ENCODE measurements at places on chromosomes 5 and 9.
A peak's percentile ranks its signal among the peaks of the same experiment; 100 is the strongest.

- DNase-seq = no peak
Measured at GRCh38 chr5:135714126-135714894, 120.2 kb upstream of the SLC25A48 start.

DNA sequence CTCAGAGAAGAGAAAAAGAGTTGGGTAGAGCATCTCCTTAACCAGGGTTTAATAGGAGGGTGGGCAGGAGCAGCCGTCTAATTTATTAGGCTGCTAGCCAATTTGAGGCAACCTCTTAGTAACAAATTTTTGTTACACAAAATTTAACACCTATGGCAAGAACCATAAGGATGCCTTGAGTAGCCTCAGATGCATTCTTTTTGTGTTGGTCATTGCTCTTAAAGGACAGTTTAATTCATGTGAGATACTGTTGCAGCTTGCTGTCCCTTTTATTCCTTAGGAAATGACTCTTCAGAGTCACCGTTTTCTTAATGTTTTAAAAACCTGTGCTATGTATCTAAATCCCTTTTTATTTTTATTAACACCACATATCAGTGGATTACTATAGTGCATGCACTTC, 255.1 kb downstream of the MAST4 start:
- no peak for DNase-seq

GRCh38 chr5:78359831-78360673, at the start of gene SCAMP1:
TSS of gene SCAMP1 (plus strand) at chr5:78360617. CDS start at chr5:78360672, 55 bp downstream.
- DNase-seq = peak; percentile 85

DNA sequence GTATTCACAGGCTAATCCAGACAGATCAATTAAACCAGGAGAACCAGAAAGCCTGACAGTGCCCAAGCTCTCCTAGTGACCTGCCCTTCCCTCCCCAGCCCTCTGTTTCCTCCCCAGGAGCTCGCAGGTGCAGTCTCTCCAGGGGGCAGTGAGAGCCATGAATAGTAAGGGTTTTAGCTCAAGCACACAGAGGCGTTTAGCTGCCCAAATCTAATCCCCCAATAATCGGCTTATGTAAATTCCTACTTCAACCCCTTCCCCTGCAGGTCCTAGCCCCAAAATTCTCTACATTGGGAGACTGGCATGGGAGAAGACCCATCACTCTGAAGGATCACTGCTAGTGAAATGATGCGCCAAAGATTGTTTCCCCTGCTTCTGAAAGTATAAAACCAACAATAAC, 10.5 kb upstream of the TAL2 start:
- no peak for DNase-seq

- no peak for DNase-seq
Measured at GRCh38 chr9:133347515-133347984, 381 bp downstream of the MED22 start.

- no peak for DNase-seq
Measured at GRCh38 chr5:2752059-2752820, 763 bp upstream of the IRX2 start.

- no peak for DNase-seq
Measured at GRCh38 chr9:121958530-121958929, 134.6 kb downstream of the TTLL11 start.

- no peak for DNase-seq
Measured at GRCh38 chr5:13251623-13252376, 692.7 kb downstream of the DNAH5 start.

DNA sequence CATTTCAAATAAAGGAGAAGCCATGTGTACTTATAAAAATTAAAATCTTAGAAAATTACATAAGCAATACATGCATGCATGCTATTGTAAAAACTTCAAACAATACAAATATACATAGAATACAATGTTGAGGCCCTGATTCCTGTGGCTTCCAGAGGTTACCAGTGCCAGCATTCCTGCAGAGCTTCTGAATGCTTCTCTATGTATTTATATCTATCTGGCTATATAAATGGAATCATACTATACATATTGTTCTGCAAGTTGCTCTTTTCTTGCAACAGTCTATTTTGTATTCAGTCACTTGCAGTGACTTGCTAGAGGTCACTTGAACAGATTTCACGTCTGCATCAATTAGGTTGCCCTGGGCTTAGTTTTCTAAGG, 3.2 kb upstream of the IL12B start:
- no peak for DNase-seq

- no peak for DNase-seq
Measured at GRCh38 chr5:35815089-35815936, 41.4 kb upstream of the IL7R start.

DNA sequence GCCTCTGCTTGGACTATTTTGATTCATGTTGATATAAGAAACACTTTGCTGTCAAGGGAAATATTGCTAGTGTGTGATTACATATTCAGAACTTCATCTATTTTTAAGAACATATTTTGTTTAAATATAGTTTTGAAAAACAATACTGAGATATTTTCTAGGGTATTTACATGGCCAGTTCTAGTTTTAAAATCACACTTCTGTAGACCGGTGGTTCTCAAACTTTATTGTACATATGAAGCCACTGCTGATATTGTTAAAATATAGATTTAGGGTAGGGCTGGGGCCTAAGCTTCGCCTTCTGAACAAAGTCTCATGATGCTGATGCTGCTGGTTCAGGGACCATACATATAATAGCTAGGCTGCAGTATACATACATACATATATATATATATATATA, 1000.0 kb downstream of the PTPRD start:
- no peak for DNase-seq

- DNase-seq = no peak
Measured at GRCh38 chr5:54257366-54258118, 52.8 kb downstream of the ARL15 start.

- DNase-seq = no peak
Measured at GRCh38 chr5:135843571-135844337, 9.3 kb downstream of the SLC25A48 start.

- no peak for DNase-seq
Measured at GRCh38 chr5:38187532-38187931, 70.8 kb upstream of the EGFLAM start.

GRCh38 chr9:121945281-121945680, 147.8 kb downstream of the TTLL11 start:
- no peak for DNase-seq

GRCh38 chr5:36206913-36207312, 34.8 kb downstream of the NADK2 start:
- no peak for DNase-seq

DNA sequence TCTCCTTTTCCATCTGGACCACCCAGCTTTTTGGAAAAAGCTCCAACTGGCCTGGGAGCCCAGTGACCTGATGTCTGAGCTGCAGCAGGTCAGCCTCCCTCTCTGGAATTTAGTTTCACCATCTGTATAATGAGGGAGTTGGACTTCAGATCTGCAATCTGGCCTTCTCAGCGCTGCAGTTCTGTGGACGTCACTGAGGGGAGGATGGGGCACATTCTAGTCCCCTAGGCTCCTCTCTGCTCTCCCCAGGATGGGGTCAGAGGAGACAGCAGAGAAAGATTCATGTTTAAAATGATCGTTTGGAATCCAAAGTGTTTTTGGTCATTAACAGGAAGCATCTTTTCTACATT, 10.2 kb downstream of the OR13J1 start:
- DNase-seq = no peak

- no peak for DNase-seq
Measured at GRCh38 chr9:6055216-6055615, 39.8 kb upstream of the RANBP6 start.

DNA sequence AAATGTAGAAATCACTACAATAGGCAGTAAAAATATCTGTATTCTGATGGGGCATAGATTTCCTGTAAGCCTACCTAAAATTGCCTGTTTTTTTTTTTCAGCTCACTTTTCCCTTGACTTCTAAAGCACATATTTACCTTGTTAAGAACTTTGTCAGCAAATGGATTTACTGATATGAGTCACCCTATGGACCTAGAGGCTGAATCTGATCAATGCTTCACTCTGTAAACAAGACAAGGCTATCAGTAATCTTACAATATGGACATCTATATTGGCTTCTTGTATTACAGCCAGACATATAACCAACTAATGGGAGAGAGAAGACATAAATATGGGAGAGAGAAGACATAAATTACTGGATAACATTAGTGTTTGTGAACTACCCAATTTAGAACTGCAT, 792.7 kb upstream of the CHD1 start:
- DNase-seq = no peak

GRCh38 chr5:107428303-107428813, 242.4 kb downstream of the EFNA5 start:
- no peak for DNase-seq

GRCh38 chr5:173581408-173582215, 34.8 kb downstream of the BOD1 start:
- peak; percentile 4 for DNase-seq

DNA sequence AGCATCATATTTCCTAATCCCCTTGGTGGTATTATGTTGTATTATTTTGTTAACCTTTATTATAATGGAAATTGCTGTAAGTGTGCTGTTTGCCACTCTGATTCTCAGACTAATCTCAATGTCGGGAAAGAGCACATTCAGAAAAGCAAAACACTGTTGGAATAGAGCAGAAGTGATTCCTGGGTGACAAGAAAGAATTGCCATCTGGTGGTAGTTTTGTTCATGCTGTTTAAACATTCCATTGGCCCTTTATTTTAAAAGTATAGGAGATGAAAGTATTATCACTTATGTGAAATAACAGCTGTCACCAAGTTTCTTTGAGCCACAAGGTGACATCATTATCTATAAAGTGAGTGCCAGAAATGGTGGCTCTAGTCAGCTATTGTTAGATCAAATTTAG, 301.3 kb upstream of the SGCD start:
- no peak for DNase-seq

DNA sequence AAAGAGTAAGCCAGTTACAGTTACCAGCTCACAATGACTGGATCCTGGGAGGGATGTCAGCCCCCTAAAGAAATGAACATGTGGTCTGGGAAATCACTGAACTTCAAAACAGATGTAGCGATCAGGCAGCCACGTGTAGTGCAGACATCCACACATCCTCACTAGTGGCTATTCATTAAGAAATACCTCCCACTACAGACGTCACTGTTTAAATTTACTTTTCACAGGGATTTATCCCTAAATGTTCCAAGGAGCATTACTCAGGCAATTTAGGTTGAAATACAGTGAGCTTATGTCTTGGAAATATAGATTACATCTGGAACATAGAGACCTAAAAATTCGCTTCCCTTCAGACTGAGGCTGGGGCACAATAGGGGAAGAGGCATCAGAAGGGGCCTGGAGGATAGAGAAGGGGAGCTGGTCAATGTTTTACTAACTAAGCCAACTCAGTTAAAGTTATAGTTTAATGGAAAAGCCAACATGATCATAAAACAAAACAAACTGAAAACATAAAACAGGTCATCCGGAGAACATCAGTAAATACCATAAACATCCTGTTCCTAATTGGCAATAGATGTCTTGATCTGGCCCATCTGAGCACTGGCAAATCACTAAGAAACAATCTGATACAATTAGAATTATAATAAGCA, 92.3 kb downstream of the FANCC start:
- DNase-seq = no peak

DNA sequence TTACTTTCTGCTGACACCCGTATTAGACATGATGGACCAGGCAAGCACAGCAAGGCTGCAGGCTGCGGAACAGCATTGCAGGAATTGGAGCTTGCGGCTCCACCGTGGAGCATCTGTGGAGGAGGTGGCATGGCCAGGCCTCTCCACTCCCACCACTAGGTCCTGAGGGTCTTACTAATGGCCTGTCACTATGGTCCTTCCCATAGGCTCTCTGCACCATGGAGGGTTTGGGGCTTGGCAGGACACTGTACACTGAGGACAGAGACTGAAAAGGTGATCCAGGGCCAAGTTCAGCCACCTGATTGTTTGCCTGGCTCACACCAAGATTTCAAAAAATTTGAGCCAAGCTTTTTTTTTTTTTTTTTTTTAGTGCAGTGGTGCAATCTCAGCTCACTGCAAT, 14.3 kb upstream of the ZBTB43 start:
- no peak for DNase-seq

DNA sequence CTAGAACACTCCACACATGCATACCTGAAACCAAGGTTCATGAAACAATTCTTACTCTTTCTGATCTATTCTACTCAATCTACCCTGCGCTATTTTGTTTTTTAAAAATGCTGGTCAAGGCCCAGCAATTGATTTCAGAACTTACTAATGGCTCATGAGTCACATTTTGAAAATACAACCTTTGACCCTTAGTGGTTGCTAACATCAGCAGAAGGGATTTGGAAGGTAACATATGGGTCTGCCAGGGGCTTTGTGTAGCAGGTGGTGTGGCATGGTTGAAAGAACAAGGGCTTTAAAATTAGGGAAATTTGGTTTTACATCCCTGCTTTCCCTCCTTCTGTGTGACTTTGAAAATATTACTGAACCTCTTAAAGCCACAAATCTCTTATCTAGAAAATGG, 101.4 kb downstream of the ATG10 start:
- DNase-seq = no peak

GRCh38 chr5:88045165-88045564, 223.5 kb downstream of the TMEM161B start:
- no peak for DNase-seq

DNA sequence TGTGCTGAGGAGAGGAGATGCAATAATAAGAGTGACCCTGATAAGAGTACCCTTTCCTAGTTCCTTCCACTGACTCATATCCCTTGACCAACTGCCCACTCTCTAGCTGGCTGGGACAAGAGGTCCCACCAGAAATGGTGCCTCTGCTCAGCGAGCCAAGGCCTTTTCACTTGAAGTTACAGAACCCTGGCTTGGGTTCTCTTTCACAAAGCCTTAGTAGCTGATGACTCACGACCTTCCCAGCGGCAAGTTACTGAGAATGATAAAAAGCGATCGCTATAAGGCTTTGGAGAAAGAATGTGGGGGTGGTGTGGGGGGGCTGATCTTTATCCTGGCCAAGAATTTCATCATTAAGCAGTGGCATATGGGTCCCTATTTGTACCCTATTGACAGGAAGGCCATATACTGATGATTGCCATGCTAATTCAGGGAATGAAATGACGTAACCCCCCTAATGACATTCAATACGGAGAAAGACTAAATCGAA, 90.3 kb downstream of the FBXO38 start:
- no peak for DNase-seq

DNA sequence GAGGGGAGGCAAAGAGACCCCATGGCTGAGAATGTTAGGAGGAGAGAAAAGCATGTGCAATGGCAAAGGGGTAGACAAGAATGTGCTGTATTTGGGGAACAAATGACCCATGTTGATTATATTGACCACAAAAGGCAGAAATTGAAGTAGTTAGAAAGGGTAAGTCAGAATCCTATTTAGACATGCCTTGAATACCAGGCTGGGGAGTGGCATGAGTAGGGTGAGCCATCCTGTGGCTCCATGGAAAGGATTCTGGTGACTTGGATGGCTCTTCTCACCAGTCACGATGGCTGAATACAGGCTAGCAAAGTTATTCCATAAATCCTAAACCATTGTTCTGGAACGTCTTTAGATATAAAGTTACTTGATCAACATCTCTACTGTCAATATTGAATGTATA, 73.4 kb upstream of the MEF2C start:
- DNase-seq = no peak

- DNase-seq = no peak
Measured at GRCh38 chr9:4172731-4173130, 127.1 kb downstream of the GLIS3 start.

DNA sequence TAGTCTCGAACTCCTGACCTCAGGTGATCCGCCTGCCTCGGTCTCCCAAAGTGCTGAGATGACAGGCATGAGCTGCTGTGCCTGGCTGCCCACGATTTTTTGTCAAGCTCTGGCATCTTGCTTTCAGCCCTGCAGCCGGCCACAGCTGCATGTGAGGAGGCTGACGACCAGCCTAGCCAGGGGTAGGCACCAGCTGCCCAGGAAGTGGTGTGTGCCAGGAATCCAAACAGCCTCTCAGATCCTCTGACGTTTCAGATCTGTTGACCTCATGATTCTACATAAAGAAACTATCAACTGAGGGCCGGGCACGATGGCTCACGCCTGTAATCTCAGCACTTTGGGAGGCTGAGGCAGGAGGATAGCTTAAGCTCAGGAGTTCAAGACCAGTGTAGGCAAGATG, 19.0 kb downstream of the DYNC2I2 start:
- DNase-seq = no peak

All from activated T-helper 1 cell treated with Interleukin-2 at 50 U/mL for 16 hours (primary cell).